ENCODE measurements at places on chromosomes 16 and 17.
A peak's percentile ranks its signal among the peaks of the same experiment; 100 is the strongest.

GRCh38 chr16:65958086-65958485 is 408.4 kb upstream of the CDH5 start:
- no peak for DNase-seq

DNA sequence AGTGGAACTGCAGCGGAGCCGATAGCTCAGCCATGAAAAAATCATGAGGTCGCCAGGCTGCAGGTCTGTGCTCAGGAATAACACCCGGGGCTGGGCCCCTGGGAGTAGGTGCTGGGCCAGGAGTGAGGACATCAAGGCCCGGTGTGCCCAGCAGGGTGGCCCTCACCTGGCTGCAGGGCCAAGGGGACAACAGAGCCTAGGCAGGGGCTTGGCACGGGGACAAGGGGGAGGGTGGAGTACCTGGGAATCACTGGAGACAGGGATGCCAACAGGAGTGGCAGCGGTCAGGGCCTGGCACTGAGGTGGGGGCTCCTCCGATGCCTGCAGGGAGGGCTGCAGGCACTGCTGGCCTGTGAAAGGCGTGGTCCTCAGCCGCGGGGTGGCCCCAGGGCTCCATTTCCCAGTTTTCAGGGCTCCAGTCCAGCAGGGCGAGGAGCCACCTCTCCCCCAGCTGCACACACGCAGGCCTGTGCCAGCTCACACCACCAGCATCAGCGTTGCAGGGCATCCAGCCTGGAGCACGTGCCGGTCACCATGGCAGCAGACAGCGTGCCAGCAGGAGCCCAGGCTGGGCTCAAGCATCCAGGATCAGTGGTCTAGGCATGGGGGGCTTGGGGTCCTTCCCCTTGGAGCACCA is 4.7 kb upstream of the FSCN2 start:
- DNase-seq = peak; percentile 37

DNA sequence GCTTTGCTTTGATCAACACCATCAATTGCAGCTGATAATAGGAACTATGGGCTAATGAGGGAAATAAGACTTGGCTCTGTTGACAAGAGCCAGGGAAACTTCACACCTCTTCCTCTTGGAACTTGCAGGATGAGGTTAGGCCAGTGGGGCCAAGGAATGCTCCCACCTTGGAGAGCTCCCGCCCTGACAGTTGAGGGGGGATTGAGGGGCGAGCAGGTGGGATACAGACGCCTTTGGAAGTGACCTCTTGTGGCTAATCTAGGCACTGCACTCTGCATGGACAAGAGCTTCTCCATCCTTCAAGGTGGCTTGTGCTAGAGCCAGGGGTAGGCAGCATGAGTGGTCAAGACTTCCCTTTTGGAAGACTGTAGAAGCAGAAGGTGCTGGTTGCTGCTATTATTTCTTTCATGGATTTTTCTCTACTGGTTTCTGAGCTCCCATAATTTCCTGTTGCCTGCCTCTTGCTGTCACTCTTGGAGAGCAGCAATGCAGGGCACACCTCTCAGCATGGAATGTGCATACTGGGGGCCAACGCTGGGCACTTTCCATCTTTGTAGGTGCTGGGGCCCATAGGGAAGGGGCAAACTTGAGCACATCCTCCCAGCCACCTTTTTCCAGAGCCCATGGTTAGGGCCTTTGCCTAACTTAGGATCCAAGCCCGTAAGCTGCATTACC is 2.3 kb upstream of the PHF12 start:
- peak; percentile 42 for DNase-seq

- DNase-seq = peak; percentile 78
These were observed at the start of gene ALOXE3 for GRCh38 chr17:8117980-8118768. Gene ALOXE3 (minus strand): TSS chr17:8118514. CDS start chr17:8117990, 524 bp downstream.

DNA sequence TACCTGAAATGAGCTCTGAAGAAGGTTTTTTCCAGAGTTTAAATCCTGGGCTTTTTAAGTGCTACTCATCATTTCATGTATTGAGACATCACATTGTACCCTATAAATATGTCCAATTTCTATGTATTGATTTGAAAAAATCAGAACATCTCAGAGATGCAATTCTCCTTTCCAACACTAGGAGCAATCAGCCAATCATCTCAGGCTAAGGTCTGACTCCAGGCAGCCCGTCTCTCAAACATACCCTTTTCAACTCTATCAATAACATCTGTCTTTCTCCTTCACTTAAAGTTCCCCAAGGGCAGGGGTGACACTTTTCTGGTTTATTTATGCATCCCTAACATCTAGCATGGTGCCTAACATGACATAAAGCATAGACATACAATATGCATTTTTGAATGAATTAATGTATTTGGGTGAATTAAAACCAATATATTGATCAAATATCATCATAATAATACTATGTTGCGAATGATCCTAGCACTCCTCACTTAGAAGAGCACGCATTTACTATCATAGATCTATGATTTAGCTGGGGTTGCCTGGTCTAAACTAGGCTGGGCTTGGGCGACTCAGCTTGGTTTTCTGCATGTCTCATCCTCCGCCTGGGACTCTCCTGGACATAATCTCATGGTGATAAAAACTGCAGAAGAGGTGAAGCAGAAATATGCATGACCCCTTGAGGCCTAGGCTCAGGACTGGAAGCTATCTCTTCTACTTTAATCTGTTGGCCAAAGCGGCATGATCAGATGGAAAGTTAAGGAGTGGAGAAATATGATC is 5.2 kb upstream of the CDH11 start:
- DNase-seq = no peak

GRCh38 chr16:59635674-59636073 is 901.6 kb upstream of the GOT2 start:
- peak; percentile 94 for DNase-seq

DNA sequence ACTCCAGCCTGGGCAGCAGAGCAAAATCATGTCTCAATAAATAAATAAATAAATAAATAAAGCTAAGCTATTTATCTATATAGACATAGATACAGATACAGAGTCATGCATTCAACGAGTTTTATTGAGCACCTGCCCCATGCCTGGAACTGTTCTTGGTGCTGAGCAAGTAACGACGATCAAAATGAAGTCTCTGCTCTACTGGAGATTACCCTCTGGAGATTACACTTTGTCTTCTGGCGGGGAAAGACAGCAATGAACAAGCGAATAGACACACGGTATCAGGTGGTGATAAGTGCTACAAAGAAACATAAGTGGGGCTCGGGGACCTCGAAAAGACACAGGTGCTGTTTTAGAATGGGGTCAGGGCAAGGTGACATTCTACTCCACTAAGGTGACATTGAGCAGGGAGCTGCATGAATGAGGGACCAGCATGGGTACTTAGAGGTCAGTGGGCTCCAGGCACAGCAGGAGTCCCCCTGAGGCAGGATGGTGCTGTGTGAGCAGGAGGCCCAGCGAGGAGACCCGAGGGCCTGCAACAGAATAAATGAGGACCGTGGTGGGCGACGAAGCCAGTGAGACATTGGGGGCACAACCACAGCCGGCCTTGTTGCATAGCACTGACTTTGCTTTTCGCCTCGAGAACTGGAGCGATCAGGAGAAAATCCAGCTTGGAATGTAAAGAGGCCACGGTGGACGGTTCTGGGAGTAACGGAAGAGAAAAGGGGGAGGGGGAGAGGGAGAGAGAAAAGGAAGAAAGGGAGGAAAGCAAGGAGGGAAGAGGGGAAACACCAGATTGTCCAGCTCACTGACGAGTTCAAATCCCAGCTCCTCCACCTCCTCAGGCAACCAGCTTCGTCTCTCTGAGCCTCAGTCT is 42.4 kb upstream of the MEAK7 start:
- DNase-seq = no peak

All from EH (cell line).